ENCODE measurements at places on chromosomes 16 and 17. TPM values are rescaled to one million over a fixed set of nuclear protein-coding genes. Genes with fewer than 3 reads are reported as not detected.

DNA sequence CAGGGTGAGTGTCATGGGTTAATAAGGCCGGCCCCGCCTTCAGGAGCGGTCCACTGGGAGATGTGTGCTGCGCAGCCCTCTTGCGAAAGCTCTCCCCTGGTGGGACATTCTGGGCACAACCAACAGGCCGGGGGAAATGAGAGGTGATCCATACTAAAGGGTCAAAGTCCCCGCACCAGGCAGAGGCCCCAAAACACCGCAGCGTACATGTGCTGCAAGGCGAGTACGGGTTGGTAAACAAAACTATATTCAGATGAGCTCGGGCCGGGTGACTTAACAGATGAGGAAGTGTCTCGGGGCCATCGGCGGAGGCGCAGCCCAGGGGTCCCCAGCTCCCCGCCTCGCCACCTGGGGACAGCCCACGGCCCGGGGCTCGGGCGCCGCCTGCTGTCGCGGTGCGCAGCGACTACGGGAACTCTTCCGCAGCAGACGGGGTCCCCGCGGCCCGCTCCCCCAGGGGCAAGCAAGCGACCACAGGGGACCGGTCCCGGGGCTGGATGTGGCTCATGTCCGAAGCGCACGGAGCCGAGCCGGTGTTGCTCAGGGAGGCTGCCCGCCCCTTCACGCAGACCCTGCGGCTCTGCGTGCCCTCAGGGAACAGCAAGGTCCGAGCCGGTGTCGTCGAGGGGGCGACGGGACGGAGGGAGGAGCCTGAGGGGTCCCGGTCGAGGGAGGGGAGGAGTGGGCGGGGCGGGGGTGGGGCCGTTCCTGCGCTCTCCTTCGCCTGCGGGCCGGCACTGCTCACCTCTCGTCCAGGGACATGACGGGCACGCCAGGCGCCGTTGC, at the start of gene RAB37:
RAB37 (plus strand) TSS at position 744 of the 786 bp plus-strand sequence; CDS start at position 761, 17 bp downstream.
- peak; percentile 58 for DNase-seq
- peaks cover 9% of the 10 kb centered on the region for H3K27me3 ChIP-seq
- H3K36me3 ChIP-seq, result peaks cover 4% of the 10 kb centered on the region
- H3K4me3 ChIP-seq, result peak within 1 kb of the TSS; percentile 99
- H3K4me1 ChIP-seq, result peaks cover 51% of the 10 kb centered on the region

GRCh38 chr17:75834928-75835653, 9.1 kb downstream of the UNC13D start:
- no peaks in the 10 kb centered on the region for H3K36me3 ChIP-seq
- H3K27ac ChIP-seq, result peak overlapping the region; percentile 76
- peaks cover 3% of the 10 kb centered on the region for H3K27me3 ChIP-seq
- no peak for DNase-seq
- H3K4me3 ChIP-seq, result no peak overlapping the region
- H3K4me1 ChIP-seq, result peaks cover 33% of the 10 kb centered on the region

The CORO6 gene
- polyA plus RNA-seq, result 0.38 TPM

DNA sequence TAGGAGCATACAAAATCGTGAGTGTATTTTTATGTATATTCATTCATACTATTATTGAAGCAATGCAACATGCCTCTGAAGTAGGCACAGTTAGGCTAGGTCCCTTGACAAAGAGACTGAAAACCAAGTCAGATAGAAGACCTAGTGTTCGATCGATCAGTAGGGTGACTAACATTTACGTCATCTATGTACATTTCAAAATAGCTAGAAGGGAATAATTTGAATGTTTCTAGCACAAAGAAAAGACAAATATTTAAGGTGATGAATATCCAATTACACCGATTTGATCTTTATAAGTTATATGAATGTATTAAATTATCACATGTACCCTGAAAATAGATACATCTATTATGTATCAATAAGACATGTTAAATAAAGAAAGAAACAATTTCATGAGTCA, 610.1 kb downstream of the TOX3 start:
- no peaks in the 10 kb centered on the region for H3K4me1 ChIP-seq
- DNase-seq, result no peak
- H3K36me3 ChIP-seq, result no peaks in the 10 kb centered on the region
- no peaks in the 10 kb centered on the region for H3K27me3 ChIP-seq
- no peak overlapping the region for H3K27ac ChIP-seq

The CHST6 gene
- polyA plus RNA-seq, result not detected

DNA sequence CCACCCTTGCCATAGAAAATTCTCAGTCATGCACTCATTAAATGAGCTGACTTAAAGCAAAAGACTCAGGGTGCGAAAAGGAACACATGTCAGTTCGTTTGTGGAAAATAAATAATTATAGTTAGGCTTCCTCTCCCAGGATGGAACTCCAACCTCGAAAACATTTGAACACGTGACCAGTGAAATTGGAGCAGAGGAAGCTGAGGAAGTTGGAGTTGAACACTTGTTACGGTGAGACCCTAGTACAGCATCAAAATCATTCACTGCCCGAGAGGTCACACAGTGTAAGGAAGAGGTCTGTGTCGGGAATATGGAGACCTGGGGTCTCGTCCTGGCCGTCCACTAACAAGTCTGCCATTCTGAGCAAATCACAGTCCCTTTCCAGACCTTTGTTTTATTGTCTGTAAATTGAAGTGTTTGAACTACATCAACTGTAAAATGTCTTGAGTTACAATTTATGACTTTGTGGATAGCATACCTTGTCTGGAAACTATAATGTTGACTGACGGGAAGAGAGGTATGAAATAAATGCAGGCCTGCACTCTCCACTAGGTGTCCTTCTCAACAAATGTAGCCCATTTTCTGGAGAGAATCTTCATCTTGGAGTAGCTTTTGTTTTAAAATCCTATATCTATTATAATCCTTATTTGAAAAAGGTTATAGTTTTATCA, 7.7 kb downstream of the PSMD7 start:
- no peak overlapping the region for H3K4me3 ChIP-seq
- H3K27me3 ChIP-seq, result no peaks in the 10 kb centered on the region
- H3K4me1 ChIP-seq, result peaks cover 7% of the 10 kb centered on the region
- H3K27ac ChIP-seq, result no peak overlapping the region
- peaks cover 13% of the 10 kb centered on the region for H3K36me3 ChIP-seq

The EVPLL gene
- not detected for polyA plus RNA-seq

DNA sequence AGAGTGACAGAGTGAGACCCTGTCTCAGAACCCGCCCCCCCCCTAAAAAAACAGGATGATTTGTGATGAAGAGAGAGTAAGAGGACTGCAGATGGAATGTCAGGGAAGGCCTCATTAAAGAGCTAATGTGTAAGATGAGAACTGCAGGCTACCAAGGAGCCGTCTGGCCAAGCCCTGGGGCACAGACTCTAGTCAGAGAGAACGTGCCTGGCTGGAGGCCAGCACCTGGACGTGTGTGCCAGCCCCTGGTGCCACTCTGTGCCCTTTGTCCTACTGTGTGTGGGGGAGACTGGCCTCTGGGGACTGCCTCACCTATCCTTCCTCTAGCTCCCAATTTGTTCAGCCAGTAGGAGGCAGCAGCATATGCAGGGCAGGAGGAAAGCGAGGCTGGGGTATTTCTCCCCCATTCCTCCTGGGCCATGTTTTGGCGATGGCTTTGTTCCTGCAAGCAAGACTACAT, 37.1 kb downstream of the KNOP1 start:
- H3K27me3 ChIP-seq, result peaks cover 2% of the 10 kb centered on the region
- peaks cover 56% of the 10 kb centered on the region for H3K36me3 ChIP-seq
- no peak for DNase-seq
- no peak overlapping the region for H3K27ac ChIP-seq
- H3K4me1 ChIP-seq, result no peaks in the 10 kb centered on the region

The CHRNB1 gene
- 41.3 TPM for polyA plus RNA-seq

- no peak overlapping the region for H3K4me3 ChIP-seq
- no peak for DNase-seq
- H3K27me3 ChIP-seq, result peaks cover 9% of the 10 kb centered on the region
- H3K27ac ChIP-seq, result no peak overlapping the region
- no peaks in the 10 kb centered on the region for H3K36me3 ChIP-seq
These were observed 65.9 kb upstream of the TNRC6C start for GRCh38 chr17:77892469-77893143.

- H3K36me3 ChIP-seq, result peaks cover 11% of the 10 kb centered on the region
- no peak for DNase-seq
- H3K27ac ChIP-seq, result peak overlapping the region; percentile 10
- H3K27me3 ChIP-seq, result peaks cover 6% of the 10 kb centered on the region
These were observed 17.8 kb downstream of the STX8 start for GRCh38 chr17:9557857-9558256.

The SMPD3 gene
- 7.5 TPM for polyA plus RNA-seq

The DPEP2 gene
- 62.6 TPM for polyA plus RNA-seq

The TBX2 gene
- polyA plus RNA-seq, result not detected

- DNase-seq, result peak; percentile 18
- peaks cover 11% of the 10 kb centered on the region for H3K27me3 ChIP-seq
- no peaks in the 10 kb centered on the region for H3K36me3 ChIP-seq
- no peak overlapping the region for H3K27ac ChIP-seq
These were observed 12.9 kb upstream of the ODF4 start for GRCh38 chr17:8326511-8327302.

DNA sequence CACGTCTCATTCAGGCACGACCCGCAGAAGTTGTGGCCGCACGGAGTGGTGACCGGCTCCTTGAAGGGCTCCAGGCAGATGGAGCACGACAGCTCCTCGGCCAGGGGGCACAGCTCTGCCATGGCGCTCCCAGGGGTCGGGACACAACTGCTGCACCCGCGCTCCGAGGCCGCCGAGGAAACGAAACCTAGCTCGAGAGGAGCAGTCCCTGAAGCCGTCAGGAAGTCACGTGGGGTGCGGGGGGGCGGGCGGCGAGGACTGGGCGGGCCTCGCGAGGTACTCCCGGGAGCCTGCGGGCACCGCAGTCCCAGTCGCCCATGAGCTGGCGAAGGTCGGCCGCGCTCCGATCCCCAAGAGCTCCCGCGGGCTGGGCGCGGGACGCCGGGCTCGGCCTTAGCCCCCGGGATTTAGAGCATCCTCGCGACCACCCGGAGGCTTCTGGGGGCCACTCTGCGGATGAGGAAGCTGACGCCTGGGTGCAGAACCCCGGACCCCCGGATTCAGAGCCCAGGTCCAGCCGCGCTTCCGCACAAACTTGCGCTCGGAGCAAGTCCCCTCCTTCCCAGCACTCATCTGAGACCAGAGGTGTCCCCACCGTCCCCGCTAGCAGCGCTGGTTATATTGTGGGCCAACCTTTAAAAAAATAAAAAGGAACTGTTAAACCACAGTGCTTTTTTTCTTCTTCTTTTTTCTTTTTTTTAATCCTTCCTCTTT, at the start of gene TRIM25:
TRIM25 (minus strand) TSS at position 183 of the 714 bp plus-strand sequence; CDS start at position 122, 61 bp downstream.
- H3K36me3 ChIP-seq, result no peaks in the 10 kb centered on the region
- H3K27me3 ChIP-seq, result peaks cover 2% of the 10 kb centered on the region
- peaks cover 48% of the 10 kb centered on the region for H3K4me1 ChIP-seq
- DNase-seq, result peak; percentile 80
- peak within 1 kb of the TSS; percentile 88 for H3K4me3 ChIP-seq

The NUDT7 gene
- polyA plus RNA-seq, result 13.9 TPM

- H3K36me3 ChIP-seq, result no peaks in the 10 kb centered on the region
- no peak overlapping the region for H3K4me3 ChIP-seq
- H3K4me1 ChIP-seq, result no peaks in the 10 kb centered on the region
- peaks cover 3% of the 10 kb centered on the region for H3K27me3 ChIP-seq
These were observed 33.2 kb upstream of the FAM20A start for GRCh38 chr17:68634345-68634876.

DNA sequence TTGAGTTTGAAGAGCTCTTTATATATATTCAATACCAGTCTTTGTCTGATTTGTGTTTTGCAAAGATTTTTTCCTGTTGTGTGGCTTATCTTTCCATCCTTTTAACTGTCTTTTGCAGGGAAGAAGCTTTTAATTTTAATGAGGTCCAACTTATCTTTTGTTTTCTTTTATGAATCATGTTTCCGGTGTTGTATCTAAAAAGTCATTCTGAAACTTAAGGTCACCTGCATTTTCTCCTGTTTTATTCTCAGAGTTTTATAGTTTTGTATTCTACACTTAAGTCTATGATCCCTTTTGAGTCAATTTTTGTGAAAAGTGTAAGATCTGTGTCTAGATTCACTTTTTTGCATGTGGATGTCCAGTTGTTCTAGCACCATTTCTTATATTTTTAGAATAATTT, 24.6 kb upstream of the COX10 start:
- H3K4me3 ChIP-seq, result no peak overlapping the region
- H3K27ac ChIP-seq, result no peak overlapping the region
- H3K36me3 ChIP-seq, result no peaks in the 10 kb centered on the region
- peaks cover 2% of the 10 kb centered on the region for H3K27me3 ChIP-seq
- DNase-seq, result no peak
- no peaks in the 10 kb centered on the region for H3K4me1 ChIP-seq

- no peak for DNase-seq
- H3K4me3 ChIP-seq, result peak overlapping the region; percentile 74
- peaks cover 36% of the 10 kb centered on the region for H3K4me1 ChIP-seq
- no peaks in the 10 kb centered on the region for H3K36me3 ChIP-seq
- no peak overlapping the region for H3K27ac ChIP-seq
- peaks cover 7% of the 10 kb centered on the region for H3K27me3 ChIP-seq
These were observed 718 bp downstream of the NDUFAB1 start for GRCh38 chr16:23595246-23595950.

DNA sequence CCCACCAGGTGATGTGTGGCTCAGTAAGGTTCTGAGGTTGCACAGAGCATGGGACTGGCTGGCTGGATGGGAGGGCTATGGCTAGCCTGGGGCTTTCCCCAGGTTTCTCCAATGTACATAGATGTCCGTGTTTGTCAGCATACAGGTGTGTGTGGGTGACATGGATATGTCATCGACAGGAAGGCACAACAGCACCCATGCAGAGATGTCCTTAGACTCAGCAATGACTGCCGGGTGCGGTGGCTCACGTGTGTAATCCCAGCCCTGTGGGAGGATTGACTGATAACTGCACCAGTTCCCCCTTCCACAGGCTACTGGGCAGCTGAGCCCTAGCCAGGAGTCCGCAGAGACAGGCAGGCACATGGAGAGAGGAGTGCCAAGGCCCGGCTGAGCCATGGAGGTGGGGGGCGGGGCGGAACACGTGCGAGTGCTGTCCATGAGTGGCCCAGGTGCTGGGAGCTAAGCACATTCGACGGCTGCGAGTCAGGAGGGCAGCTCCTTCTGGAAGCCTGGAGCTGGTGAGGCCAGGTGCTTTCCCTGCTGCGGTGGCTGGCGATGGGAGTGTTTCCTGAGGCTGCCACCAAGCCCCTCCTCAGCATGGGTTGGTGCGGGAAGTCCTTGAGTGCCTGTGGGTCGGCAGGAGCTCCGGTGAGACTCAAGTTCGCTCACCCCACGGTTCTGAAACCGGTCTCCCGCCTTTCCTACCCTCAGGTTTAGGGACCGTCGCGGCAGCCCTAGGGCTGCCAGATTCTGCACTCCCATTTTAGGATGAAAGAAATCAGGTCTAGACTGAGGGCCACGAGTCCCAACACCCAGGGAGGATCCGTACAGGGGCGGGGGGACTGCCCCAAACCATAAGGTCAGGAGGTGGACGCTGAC, 858 bp upstream of the ASPSCR1 start:
- DNase-seq, result no peak
- peaks cover 28% of the 10 kb centered on the region for H3K4me1 ChIP-seq
- H3K4me3 ChIP-seq, result peak overlapping the region; percentile 95
- H3K36me3 ChIP-seq, result peaks cover 8% of the 10 kb centered on the region

The ALOX15 gene
- not detected for polyA plus RNA-seq

The NPW gene
- polyA plus RNA-seq, result not detected

- no peaks in the 10 kb centered on the region for H3K27me3 ChIP-seq
- H3K4me1 ChIP-seq, result no peaks in the 10 kb centered on the region
- H3K36me3 ChIP-seq, result no peaks in the 10 kb centered on the region
- no peak overlapping the region for H3K4me3 ChIP-seq
- no peak overlapping the region for H3K27ac ChIP-seq
These were observed 18.6 kb downstream of the FOXN1 start for GRCh38 chr17:28524476-28525424.

- DNase-seq, result peak; percentile 86
- peak within 1 kb of the TSS; percentile 76 for H3K27ac ChIP-seq
These were observed at the start of gene SOCS3 for GRCh38 chr17:78359997-78360370. TSS of gene SOCS3 (minus strand) at chr17:78360077. CDS start at chr17:78359095, 982 bp downstream.

The PPP1R1B gene
- polyA plus RNA-seq, result not detected

Data from immature natural killer cell (primary cell).